Activated CD8-positive, alpha-beta memory T cell treated with anti-CD3 and anti-CD28 coated beads for 1 hour (primary cell): ENCODE measurements at places on chromosomes 4 and X.

DNA sequence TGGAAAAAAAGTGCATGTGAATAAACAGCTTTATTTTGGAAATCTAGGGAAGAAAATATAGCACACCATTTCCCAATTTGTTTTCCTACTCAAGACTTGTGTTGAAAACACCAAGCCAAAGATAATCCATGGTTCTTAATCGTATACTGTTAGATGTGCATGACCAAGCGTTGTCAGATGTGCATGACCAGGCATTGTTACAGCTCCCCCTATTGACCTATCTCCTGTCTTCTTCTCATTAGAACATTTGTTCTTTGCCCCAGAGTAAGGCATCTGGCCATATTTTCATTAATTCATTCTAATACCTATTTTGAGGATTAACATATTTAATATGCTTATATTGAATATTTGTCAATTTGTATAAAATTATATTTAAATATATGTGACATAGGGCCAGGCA is 14.4 kb upstream of the VCX start:
- no peak for DNase-seq

GRCh38 chr4:111641813-111642579 is 503.3 kb upstream of the FAM241A start:
- DNase-seq = no peak

DNA sequence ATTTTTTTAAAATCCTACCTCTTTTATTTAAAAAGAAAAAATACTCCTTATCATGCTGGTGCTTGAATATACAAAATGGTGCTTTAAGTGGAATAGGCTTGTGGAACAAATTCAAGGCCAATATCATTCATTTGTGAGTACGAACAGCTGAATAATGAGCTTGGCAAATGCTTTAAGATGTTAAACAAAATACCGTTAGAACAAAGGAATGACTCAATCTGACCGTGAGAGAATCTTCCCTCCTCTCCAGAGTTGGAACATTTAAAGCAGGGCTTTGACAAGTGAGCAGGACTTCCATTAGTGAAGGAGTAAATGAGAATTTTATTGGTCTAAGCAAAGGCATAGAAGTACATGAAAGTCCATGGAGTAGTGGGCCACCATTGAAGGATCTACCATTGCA is 74.5 kb downstream of the DCLK2 start:
- no peak for DNase-seq

- DNase-seq = no peak
These were observed 203.7 kb upstream of the NWD2 start for GRCh38 chr4:37040816-37041215.

DNA sequence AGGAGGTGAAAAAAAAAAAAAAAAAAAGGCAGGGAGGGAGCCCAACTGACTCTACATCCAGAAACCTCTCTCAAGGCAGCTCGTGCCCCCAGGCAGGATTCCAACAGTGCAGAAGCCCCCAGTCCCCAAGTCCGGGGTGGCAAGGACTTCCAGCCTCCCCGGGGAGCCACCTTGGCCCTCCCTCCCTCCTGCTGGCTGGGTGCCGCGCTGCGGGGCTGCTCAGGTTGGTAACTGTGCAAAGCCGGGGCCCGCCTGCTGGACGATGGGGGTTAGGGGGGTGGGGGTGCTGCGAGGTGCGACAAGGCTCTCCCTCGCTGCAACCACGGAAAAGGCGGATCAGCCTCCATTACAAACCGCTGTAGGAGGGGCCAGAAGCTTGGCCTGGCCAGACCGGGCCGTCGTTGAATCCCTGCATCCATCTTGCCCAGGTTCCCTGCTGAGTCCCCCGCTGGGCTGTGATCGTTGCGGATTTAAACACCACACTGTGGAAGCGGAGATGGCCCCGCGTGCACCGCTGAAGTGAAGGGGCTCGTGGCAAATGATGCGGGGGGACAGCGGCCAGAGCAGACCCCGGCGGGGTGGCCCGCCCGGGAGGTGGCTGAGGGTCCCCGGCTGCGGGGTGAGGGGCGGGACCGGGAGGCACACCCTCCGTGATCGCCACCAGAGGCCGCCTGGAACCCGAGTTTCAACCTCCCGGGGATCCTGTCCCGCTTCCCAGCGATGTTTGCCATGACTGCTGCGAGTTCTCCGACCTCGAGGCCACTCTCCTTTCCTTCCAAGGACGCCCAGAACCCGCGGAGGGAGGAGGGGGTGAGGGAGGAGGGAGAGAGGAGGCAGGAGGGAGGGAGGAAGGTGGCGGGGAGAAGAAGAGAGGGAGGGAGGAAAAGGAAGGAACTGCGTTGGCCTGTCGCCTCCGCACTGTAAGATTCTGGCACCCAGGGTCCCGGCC is 58.0 kb upstream of the DDX3X start:
- peak; percentile 29 for DNase-seq

DNA sequence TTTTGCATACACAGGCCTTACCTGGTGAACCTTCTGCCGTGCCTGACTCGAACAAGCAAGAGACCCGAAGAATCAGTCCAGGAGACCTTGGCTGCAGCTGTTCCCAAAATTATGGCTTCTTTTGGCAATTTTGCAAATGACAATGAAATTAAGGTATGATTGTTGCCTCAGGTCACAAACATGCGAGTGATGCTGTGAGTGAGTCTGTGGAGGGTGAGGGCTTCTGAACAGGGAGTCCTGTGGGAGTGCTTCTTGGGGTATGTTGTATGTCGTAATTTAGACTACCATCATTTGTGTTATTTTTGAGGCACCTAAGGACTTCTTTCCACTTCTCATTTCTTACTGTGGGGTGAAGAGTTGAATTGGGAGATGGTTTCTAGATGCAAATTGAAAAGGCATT is 32.8 kb downstream of the HTT start:
- DNase-seq = no peak

DNA sequence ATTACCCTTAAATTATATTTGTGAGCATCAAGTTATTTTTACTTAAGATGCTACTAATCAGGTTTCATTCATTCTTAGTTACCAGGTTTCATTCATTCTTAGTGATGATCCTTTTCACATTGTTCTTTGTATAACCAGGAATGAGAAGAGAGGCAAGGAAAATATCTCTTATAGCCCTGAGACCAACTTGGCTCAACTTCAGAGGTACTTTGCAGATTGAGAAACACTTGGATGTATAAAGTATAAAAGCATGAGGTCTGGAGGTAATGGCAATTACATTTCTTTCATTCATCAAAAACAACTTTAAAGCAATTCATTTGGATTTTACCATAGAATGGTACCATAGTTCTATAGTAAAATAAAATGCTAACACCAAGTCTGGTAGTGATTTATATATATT is 231.0 kb downstream of the PRDM5 start:
- no peak for DNase-seq

GRCh38 chrX:10399043-10399741 is 221.2 kb downstream of the MID1 start:
- no peak for DNase-seq

DNA sequence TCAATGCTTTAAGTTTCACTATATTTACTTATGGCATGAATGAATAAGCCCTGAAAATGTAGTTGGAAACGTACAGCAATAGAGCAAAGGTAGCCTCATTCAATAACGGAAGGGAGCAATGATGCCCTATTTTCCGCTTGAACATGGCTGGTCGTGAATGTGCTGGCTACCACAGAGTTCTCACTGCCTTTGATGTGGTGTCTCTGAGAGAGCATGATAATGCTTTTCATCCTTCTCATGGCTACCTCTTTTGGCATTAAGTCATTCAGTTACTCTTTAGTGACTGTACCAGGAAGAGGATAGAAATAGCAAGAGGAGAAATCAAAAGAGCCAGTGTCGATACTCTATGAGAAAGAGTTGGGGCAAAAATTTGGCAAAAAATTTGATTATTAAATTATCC is 308.0 kb downstream of the PPP3CA start:
- no peak for DNase-seq

- DNase-seq = no peak
These were observed 141.3 kb downstream of the LDB2 start for GRCh38 chr4:16757080-16757521.
